ENCODE measurements at places on chromosomes 13 and 19.

DNA sequence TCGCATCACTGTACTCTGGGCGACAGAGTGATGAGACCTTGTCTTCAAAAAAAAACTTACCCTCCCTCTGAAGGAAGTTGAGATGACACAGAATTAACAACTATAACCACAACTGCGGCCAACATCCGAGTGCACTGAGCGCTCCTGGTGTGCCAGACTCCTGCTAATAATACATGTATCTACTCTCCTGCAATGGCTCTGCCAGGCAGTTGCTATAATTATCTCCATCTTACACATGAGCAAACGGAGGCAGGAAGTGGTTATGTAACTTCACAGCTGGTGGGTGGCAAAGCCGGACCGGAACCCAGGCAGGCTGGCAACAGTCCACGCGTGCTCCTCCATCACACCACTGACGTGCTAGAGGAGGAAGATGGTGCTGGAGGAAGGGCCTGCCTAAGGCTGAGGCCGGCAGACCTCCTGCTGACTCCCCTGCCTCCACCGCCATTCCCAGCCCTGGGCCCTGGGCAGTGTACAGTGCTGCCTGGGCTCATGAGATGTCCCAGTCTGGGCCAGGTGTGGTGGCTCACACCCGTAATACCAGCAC is 12.6 kb downstream of the XRCC1 start:
- DNase-seq = peak; percentile 11

DNA sequence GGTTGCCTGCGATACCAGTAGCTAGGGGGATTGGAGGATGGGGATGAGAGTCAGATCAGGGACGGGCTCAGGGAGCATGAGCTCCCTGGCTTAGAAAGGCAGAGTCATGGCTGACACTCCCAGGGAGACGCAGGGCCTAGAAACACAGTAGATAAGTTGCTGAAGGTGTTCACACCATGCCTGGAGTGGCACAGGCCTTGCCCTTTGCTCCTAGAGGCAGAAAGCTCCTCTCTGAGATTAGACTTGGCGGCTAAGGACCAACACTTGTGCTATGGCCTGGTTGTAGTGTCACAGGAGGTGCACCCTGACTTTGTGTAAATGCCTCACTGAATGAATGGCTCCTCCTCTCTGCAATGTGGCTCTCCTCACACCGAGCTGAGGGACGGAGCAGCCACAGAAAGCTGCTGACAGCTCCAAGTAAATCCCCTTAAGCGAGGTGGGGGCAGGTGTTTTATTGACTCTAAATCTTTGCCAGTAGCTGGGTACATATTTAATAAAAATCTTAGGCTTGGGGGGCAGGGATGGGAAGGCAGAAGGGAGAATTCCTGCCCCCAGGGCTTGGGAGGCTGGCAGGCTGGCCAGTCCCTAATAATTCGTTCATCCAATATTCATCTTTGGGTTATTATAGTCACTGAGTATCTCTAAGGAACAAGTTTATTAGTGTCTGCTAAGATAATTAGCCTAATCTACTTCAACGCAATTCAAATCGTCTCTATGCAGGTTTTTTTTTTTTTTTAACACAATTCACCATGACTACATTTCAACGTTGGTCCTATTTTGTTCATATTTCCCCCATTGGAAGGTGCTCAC is 54.9 kb downstream of the SIAH3 start:
- no peak for DNase-seq

DNA sequence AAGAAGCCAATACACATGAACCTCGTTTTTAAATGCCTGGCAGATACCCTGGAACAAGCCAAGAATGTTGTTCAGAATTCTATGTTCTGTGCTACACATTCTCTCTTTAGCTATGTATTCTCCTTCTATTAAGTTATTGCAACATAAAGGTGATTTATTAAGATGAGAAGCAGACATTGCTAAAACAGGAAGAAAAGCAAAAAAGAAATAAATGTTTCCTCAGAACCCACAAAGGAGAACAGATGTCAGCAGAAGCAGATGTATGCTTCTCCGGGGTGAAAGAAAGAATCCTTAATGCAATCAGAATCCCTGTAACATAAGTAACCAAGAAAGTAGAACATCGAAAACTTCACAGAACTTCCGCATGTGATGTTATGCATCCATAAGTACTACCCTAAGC is 302.9 kb downstream of the DCT start:
- DNase-seq = no peak

DNA sequence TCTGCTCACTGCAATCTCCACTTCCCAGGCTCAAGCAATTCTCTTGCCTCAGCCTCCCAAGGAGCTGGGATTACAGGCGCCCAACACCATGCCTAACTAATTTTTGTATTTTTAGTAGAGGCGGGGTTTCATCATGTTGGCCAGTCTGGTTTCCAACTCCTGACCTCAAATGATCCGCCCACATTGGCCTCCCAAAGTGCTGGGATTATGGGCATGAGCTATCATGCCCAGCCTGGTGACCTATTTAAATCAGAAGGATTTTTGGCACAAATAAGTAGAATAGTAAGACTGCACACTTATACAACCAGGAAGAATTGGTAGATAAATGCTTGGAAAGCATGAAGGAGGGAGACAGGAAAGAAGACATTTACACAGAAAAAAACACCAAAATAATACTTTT is 53.4 kb upstream of the AKAP11 start:
- DNase-seq = no peak

DNA sequence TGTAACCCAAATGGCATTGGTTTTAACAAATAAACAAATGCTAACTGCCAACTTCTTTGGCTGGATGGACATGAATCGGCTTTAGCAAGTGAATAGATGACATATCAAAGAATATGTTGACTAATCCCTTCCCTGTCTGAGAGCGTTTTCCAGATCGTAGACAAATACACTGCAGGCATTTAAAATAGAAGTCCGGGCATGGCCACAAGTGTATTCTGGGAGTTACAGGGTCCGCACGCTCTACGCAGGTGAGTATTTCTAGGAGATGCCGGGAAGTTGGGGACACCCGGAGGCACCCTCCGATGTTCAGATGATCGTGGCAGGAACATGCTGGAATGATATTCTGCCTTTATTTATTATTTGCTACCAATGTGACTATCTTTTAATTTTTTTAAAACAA is 53.2 kb upstream of the ZNF536 start:
- DNase-seq = no peak

Measured in NCI-H510A (cell line).